HT-29 (cell line): ENCODE measurements at places on chromosomes 5 and 9. TPM values are rescaled to one million over a fixed set of nuclear protein-coding genes. Genes with fewer than 3 reads are reported as not detected.

Gene BTNL9
- 32.4 and 36.7 TPM in 2 replicates for total RNA-seq

- DNase-seq, result no peak
Observed at GRCh38 chr9:81053298-81054025, 635.9 kb downstream of the TLE1 start.

GRCh38 chr9:110298043-110298605 lies 39.5 kb downstream of the TXNDC8 start:
- no peak for DNase-seq

Gene TSTD2
- total RNA-seq, result 10.0 and 10.6 TPM in 2 replicates

DNA sequence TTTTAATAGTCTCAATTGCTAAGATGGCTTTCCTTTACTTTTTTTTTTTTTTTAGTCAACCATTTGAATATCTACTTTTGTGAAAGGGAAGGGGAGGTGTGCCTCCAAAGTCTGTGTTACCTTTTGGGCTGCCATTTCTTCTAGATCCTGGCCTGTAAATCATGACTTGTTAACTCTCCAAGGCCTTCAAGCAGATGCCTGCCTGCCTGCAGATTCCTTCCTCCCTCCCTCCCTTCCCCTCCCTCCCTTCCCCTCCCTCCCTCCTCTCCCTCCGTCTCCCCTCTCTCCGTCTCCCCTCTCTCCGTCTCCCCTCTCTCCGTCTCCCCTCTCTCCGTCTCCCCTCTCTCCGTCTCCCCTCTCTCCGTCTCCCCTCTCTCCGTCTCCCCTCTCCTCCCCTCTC lies 73.1 kb downstream of the COMMD10 start:
- DNase-seq, result no peak

- peak; percentile 42 for DNase-seq
Observed at GRCh38 chr9:129141066-129142041, 30.1 kb downstream of the PTPA start.

GRCh38 chr5:579746-580366 lies 32.3 kb upstream of the CEP72 start:
- no peak for DNase-seq

DNA sequence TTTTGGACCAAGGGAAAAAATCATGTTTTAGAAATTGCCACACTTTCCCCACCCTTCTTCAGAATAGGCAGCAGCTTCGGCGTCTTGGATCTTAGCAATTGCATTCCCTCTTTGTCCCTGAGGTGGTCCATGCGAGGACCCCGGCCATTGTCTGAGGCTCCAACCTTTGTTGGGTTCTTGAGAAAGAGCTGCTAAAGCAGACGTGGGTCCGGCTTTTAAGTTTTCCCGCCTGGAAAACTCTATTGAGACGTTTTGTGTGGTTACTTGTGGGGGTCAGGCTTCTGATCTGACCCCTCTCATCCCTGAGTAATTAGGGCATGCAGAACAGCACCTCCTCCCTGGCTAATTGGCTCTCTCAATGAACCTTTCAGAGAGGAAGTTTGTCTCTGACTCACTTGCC lies 509.6 kb upstream of the TNC start:
- no peak for DNase-seq

Gene ISL1
- total RNA-seq, result 13.2 and 15.3 TPM in 2 replicates

DNA sequence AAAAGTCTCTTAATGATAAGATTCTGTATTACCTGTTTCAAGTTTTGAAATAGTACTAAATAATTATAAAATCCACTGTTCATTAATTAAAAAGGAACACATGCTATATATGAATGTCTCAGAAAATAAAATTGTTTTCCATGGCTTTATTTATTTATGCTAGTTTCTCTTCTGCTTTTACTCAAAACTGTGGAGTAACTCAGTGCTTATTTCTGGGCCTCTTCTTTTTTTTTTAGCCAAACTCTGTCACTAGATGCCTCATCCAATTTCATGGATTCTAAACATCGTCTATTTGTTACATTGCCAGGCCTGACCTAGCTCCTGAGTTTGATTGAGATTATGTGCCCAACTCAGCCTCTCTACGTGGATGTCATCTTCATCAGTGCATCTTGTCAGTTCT lies 1509.7 kb downstream of the MAT2B start:
- no peak for DNase-seq

DNA sequence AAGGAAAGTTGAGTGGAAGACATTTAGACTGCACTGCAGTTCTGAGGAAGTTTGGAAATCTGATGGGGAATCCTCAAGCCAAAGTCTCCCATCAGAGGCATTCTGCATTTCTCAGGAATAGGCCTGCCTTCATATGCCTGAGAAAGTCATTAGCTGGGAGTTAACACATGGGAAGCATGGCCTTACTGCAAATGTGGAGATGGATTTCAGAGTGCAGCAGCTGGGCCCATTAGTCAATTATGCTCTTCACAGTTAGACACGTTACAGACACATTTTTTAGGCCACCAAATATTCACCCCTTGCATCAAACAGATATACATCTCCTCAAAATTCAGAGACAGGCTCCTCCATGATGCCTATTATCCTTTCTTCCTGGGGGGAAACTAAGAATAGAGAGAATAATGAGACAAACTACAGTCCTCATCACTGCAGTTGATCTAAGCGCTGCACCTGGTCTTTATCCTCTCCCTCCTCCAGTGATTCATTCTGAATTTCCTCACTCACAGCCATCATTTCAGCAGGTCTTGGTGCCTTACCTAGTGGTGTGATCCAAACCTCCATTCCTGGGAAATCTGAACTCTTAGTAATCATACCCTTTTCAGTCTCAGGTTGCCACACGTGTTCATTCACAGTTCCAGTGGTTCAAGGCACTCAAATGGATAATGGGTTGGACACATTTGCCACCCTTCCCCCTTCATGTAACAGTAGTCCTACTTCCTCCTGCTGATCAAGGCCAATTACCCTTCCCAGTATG lies 47.9 kb upstream of the PPP2CA start:
- DNase-seq, result no peak

DNA sequence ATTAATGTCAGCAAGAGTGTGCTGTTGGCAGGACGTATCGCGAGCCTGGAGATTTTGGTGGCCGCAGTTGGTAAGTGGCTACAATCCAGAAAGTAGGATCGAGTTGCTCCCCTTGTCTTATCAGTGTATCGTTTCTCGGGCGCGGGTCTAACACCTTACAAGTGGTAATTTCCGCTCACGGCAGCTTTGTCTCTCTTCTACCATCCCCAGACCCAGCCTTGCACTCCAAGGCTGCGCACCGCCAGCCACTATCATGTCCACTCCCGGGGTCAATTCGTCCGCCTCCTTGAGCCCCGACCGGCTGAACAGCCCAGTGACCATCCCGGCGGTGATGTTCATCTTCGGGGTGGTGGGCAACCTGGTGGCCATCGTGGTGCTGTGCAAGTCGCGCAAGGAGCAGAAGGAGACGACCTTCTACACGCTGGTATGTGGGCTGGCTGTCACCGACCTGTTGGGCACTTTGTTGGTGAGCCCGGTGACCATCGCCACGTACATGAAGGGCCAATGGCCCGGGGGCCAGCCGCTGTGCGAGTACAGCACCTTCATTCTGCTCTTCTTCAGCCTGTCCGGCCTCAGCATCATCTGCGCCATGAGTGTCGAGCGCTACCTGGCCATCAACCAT lies 1.1 kb downstream of the PTGER4 start:
- no peak for DNase-seq

Gene RRAGA
- total RNA-seq, result 16.9 and 23.1 TPM in 2 replicates

GRCh38 chr5:108421713-108422112 lies 39.8 kb upstream of the FBXL17 start:
- no peak for DNase-seq

GRCh38 chr9:127104581-127105311 lies 17.7 kb downstream of the ANGPTL2 start:
- no peak for DNase-seq

DNA sequence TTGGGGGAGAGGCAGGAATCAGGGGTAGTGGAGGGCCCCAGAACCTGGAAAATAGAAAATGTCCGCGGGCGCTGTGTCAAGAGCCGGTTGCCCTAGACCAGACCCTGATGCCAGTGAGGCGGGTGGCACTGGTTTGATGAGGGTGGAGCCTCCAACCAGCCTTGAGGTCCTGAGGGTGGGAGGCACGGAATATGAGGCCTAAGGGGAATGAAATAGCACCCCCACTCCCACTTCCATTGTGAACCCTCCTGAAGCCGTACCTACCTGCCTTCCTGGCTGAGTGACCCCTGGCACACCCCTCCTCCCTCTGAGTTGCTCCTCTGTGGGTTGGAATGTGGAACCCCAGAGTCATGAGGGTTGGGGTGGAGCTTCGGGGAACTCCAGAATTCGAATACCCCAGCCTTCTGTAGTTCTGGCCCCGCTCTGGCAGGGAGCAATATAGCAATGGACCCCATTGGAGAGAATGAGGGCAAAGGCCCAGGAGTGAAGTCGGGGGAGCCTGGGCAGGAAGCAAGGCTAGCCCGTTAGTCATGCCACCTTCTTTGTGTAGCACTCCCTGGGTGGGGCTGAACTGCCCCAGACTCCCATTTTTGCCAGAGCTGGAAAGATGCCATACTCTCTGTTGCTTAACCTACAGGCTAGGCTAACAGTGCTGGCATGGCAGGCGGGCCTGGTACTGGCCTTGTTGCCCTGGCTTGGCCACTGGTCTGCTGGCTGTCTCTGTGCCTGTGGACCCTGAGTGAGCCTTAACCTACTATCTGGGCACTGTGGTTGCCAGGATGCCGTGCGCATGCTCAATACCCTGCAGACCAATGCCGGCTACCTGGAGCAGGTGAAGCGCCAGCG lies 1.0 kb downstream of the FPGS start:
- DNase-seq, result peak; percentile 81

Gene OR1J2
- not detected in 2 replicates for total RNA-seq

DNA sequence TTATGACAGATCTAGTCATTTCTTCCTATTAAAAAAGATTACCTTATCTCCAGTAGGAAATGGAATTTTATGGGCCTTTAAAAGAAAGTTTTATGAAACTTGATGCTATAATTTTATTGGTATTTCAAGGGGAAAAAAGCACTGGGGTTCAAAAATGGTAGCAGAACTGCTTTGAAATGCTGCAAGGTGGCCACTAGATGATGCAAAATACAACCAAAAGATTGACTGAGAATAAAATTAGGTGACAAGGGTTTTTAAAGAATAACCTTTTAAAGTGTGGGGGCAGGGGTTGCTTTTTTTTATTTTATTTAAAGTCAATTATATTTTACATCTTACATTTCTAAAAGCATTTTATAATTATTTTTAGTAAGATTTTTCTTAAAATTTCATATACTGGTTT lies 61.7 kb downstream of the KLF9 start:
- no peak for DNase-seq
